ENCODE measurements at places on chromosomes 11 and 22.
A peak's percentile ranks its signal among the peaks of the same experiment; 100 is the strongest.

GRCh38 chr11:46597609-46598219 lies 3.9 kb upstream of the AMBRA1 start:
- no peak for DNase-seq

DNA sequence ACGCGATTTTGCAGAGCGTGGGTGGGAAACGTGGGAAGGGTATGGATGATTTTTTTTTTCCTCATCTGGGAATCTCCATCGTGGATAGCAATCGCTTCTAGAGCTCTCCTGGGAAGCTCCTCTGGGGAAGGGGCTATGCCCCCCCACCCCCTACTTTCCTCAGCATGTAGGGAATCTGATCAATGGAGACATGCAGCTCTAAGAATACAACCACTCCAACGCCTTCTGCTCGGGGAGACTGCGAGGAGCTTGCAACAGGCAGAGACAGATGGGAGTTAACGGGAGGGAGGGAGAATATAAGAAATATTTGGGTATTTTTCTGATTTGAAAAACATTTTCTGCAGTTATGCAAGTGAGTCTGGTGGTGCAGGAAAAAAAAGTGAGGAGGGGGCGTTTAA lies 104.6 kb upstream of the HSD17B12 start:
- DNase-seq = no peak

GRCh38 chr11:12249590-12250260 lies 127.6 kb upstream of the PARVA start:
- DNase-seq = peak; percentile 89

DNA sequence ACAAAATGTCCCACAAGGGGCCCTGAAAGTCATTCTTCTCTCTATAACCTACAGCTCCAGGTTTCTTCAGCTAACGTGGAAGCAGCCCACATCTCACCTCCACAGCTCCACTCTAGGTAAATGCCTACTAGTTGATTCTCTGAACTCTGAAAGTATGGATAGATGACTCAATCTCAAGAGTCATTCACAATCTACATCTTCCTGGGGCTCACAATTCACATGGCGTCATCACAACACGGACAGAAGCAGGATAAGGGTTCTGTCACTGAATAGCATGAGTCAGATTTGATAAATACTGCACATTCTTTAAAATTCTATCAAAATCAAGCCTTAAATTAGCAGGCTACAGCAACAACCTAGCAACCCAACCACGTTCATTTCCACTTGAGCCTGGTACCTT lies 96.3 kb downstream of the PLEKHA7 start:
- no peak for DNase-seq

DNA sequence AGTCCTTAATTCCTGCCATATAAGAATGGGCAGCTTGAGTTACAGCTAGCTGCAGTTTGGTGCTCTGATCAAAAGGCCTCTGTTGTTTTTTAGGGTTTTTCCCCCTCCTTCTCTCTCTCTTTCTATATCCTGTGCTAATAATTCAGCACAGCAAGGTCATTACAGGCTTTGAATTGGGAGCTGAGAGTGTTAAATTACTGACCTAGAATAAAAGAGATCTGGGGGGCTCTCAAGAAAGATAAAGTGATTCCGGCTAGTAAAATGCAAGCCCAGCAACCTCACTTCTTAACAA lies 84.9 kb downstream of the CSTPP1 start:
- DNase-seq = no peak

- no peak for DNase-seq
These were observed 178.5 kb upstream of the ZBED5 start for GRCh38 chr11:11036185-11036847.

DNA sequence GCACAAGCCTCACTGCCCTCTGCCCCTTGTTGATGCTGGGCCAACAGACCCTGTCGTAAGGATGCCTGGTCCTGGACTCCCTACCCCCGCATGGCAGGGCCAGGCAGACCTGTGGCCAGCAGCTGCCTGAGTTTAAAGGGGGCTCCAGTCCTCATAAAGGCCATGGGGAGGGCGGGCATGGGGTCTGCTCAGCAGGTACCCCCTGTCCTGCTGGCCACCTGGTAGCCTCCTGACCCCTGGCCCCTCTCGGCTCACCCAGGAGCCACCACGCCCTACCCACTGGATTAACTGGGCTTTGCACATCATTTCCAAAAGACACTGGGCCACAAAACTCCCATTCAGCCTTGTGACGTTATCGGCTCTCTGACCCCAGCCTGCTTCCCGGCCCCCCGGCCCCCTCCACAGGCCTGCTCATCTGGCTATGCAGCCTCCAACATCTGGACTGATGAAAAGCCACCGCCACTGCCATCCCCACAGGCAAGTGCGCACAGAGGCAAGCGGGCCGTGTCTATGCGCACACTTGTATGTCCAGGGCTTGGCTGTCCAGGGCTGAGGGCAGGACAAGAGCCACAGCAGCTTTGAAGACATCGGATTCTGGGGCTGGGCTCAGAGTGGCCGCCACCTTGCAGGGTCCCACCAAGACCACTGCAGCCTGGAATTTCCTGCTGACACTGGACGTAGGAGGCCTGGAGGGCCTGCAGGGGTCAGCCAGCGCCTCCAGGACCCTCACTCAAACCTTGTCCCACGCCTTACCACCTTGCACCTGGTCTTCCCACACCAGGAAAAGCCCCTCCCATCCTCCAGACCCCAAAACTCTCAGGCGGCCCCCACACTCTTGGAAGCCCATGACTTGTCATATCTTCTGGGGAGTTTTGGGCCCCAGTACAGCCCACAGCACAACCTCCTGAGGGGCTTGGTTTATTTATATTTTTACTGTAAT lies 48.7 kb downstream of the IGF2 start:
- DNase-seq = no peak

GRCh38 chr22:19876314-19876940 lies 21.8 kb upstream of the GNB1L start:
- DNase-seq = no peak

DNA sequence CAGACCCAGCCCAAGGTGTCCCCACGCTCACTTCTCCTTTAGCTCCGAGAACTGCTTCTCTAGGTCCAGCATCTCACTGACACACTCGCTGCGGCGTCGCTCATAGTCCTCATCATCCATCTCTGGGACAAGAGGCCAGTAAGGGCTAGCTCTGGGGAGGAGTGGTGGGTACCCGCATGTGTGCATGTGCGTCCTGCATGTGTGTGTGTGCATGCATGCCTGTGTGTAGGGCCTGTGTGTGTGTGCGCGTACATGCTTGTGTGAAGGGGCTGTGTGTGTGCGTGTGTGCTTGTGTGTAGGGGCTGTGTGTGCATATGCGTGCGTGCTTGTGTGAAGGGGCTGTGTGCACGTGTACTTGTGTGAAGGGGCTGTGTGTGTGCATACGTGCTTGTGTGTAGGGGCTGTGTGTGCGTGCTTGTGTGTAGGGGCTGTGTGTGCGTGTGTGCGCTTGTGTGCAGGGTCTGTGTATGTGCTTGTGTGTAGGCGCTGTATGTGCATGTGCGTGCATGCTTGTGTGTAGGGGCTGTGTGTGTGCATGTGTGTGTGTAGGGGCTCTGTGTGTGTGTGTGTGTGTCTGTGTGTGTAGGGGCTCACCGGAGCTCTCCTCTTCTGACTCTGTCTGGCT lies 3.3 kb downstream of the BRMS1 start:
- DNase-seq = no peak

GRCh38 chr11:119721129-119722120 lies 7.6 kb downstream of the NECTIN1 start:
- DNase-seq = no peak

- no peak for DNase-seq
These were observed 1021.2 kb downstream of the TBC1D22A start for GRCh38 chr22:47783433-47784366.

DNA sequence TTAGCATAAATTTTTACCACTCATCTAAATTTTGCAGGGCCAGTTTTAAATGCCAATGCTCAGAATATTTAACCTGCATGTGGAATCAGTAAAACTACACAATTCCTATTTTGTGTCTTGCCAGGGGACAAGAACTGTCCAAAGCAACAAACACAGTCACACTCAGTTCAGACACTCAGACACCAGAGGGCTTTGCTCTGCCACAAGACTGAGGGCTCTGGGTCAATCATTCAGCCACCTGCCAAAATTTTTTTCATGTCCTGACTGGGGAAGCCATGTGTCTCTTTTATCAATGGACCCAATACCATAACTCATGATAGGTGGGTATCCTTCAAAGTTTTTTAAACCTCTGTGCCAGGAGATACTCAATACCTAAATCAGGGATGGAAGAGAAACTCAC lies 304.0 kb upstream of the ANO3 start:
- no peak for DNase-seq

GRCh38 chr11:20310137-20310536 lies 53.4 kb upstream of the HTATIP2 start:
- DNase-seq = no peak

- no peak for DNase-seq
These were observed 50.5 kb upstream of the FDX1 start for GRCh38 chr11:110379261-110379660.

GRCh38 chr11:65786008-65786785 lies 666 bp upstream of the OVOL1 start:
- DNase-seq = no peak

GRCh38 chr11:66727282-66728037 lies 1.6 kb downstream of the SPTBN2 start:
- DNase-seq = no peak

DNA sequence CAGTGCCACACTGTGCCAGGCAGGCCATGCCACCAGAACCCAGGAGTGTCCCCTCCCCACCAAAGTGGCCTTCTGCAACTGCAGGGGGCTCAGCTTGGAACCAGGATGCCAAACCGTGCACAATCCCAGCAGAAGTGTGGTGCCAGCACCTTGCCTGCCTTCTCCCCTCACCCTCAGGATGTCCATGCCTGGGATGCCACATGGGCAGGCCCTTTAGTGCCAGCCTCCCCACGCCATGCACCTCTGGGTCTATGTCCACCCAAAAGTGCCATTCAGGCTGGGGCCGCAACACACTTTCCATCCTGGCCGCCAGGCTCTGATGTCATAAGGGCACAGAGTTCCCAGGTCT lies 8.7 kb upstream of the TBC1D22A start:
- DNase-seq = no peak

- DNase-seq = no peak
These were observed 6.3 kb downstream of the DEAF1 start for GRCh38 chr11:688681-689080.

DNA sequence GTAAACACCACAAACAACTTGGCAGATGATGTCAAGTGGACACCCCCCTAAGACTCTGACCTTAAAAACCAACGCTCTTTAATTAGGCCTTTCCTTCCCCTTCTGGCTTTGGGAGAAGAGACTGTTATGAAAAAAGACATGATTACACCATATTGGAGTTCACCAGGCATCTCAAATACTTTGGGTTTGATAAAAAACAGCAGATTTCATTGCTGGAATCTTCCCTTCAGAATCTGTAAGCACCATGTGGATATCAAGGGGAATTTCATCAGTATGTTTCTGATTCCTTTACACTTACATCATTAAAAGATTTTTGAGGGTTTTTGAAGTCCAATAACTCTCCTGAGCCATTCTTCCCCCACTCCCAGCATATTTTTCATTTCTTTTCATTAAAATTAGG lies 85.6 kb downstream of the KIRREL3 start:
- no peak for DNase-seq

- DNase-seq = peak; percentile 4
These were observed 132.0 kb downstream of the ELP4 start for GRCh38 chr11:31641477-31642062.

DNA sequence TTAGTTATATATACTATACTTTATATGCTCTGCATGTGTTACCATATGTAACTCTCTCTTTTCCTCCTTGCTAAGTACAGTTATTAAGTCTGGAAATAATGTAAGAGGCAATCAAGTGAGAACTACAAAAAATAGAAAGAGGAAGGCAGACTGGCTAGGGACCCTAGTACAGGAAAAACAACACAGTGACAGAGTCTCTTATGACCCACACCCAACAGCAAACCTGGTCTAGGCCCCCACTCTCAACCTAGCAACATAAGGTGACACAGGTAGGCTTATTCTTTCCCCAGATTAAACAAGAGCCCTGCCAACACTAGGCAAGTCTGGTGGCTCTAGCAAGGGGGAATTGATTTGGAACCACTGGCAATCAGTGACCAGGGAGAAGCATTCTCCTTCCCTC lies 116.1 kb downstream of the CYP2R1 start:
- no peak for DNase-seq

DNA sequence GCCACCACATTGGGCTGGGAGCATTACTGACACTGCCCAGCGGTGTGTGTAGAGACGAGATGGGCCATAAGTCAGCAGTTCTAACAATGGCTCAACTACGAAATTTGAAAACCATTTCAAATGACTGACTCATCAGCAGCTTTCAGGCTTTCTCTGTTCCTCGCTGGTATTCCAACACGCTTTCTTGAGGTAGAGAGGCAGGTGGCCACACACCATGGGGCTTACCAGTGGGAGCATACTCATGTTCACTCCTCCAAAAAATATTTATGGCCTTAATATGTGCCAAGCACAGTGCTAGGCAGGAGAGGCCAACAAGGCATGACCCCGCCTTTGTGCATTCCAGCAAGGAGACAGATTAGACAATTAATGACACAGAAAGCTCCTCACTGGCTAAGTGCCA lies 20.3 kb downstream of the ARFGAP2 start:
- no peak for DNase-seq

GRCh38 chr22:28480000-28480715 lies 199.5 kb downstream of the TTC28 start:
- no peak for DNase-seq

DNA sequence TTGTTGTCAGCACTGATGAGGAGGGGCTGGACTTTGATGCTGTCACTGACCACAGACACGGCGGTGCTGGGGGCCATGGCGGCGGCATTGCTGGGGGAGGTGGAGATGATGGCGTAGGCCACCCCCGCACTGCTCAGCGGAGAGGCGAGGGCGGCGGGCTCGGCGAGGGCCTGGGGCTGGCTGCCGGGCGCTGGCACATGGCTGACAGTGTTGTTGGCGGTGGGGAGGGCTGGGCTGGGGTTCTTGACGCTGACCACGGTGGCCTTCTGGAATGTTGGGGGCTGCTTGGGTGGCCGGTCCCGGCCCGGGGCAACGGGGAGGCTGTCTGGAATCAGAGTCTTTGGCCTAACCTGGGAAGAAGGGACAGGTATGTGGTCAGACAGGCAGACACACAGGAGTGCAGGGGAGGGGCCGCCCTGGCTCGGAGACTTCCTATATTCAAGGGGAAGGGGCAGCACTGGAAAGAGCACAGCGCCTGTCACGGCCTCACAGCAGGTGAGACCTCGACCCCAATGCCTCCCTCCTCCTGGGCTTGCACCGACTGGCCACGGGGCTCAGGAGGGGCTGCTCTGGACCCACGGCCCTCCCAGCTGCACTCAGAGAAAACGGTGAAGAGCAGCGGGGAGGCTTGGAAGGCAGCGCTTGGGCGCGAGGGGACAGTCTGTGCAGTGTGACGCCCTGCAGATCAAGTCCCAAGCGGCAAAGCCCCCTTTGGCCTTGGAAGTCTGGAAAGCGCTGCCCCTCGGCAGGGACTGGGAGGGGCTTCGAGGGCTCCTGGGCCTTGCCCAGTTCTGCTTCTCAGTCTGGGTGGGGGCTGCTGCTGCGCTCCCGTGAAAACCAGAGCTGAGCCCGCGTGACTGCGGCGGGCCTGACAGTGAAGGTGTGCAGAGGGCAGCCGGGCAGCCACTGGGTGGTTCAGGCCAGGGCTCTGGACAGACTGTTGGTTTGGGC lies 93.2 kb downstream of the PHF21B start:
- no peak for DNase-seq

- DNase-seq = peak; percentile 41
These were observed 21.8 kb upstream of the RRM1 start for GRCh38 chr11:4072668-4073285.

- peak; percentile 46 for DNase-seq
These were observed 11.0 kb downstream of the PTPRJ start for GRCh38 chr11:47991266-47991830.
